ENCODE measurements at places on chromosomes 16 and 17.

GRCh38 chr16:12539185-12539929, 264.3 kb downstream of the CPPED1 start:
- peak; percentile 63 for DNase-seq

DNA sequence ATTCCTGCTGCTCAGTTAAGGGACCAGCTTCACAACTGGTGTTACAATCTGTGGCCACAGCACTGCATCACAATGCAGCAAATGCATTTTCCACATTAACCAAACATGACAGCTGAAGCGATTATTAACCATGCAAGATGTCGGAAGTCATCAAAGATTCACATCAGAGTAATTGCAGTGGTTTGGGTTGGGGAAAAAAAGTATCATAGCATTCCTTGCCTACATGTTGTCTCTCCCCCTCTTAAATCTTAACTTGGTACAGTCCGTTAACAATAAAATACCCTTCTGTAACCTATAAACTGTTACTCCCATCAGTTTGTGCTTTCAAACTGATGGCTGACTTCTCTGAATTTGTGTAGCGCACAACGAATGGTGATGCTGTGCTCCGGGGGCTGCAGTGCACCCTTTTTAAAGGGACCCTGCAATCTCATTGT, 51.6 kb downstream of the NUP93 start:
- DNase-seq: peak; percentile 18

DNA sequence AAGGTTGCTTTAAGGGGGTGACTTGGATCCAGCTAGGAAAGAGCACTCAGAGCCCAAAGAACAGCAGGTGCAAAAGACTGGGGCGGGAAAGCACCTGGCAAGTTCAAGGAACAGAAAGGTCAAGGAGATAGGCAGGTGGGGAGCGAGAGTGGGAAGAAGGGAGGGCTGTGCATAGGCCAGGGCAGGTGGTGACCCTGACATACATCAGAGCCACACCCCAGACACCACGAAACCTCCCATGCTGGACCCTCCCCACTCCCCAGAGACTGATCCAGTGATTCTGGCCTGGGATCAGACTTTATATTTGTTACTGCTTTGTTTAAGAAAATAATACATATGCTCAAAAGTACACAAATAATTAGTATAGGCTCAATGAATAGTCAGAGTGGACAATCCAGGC, 48.5 kb upstream of the RBFOX3 start:
- no peak for DNase-seq

GRCh38 chr16:21001262-21001661, 100.7 kb downstream of the LYRM1 start:
- DNase-seq: no peak

GRCh38 chr16:68480084-68480995, 32.0 kb upstream of the SMPD3 start:
- DNase-seq: no peak

- no peak for DNase-seq
Observed at GRCh38 chr17:6800422-6801027, 24.5 kb downstream of the FBXO39 start.

GRCh38 chr17:48856122-48856821, 25.4 kb downstream of the CALCOCO2 start:
- no peak for DNase-seq

DNA sequence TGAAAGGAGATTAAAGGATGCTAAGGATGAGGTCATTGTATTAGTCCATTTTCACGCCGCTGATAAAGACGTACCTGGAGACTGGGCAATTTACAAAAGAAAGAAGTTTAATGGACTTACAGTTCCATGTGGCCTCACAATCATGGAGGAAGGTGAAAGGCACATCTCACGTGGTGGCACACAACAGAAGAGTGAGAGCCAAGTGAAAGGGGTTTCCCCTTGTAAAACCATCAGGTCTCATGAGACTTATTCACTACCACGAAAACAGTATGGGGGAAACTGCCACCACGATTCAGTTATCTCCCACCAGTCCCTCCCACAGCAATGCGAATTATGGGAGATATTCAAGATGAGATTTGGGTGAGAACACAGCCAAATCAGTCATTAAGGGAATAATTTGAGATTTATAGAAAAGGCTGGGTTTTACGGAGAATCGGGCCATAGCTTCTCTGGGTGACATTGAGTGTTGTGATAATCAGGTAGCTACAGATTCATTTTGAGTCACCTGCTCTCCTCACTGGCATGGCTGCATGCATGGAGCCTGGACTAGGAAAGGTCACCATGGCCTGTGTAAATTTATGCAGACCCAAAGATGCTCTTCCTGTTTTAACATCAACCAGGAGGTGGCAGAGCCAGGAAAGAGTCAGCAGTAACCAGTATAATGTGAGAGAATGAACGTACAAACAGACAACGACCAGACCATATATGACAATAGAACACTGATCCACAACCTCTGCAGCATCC, 40.5 kb upstream of the DYNLRB2 start:
- no peak for DNase-seq

DNA sequence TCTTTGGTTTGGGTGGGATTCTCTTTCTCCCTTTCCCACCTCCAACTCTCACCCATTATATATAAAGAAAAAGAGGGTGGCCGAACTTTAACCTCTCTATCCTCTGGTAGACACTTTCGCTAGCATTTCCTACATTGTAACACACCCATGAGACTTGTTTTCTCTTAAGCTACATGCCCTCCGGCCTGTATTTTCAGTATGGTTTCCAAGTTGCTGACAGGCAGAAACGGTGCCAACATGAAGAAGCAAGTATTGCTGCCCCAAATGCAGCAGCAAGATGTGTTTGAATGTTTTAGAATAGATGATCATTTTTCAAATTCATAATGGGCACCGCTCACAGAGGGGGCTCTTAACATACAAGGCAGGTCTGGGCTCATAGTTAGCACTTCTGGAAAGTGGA, 18.7 kb upstream of the CYB5B start:
- no peak for DNase-seq

- DNase-seq: no peak
Observed at GRCh38 chr16:3797473-3797872, 80.1 kb upstream of the TRAP1 start.

- DNase-seq: no peak
Observed at GRCh38 chr17:42288803-42289610, 709 bp downstream of the STAT5A start.

DNA sequence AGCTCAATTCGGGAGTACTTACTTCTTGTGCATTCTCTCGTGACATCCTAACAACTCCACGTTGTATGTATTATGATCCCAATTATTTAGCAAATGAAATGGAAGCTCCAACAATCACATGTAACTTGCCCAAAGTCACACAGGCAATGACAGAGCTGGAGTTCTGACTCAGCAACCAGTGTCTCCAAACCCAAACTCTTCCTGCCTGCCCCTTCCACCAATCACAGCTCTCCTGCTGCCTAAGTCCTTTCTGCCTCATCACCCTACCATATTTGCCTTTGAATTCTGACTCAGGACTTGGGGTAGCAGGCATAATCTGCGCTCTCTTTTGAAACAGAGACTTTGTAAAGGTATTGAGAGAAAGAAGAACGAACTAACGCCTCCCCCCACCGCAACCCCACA, 245.2 kb upstream of the MAF start:
- DNase-seq: no peak

DNA sequence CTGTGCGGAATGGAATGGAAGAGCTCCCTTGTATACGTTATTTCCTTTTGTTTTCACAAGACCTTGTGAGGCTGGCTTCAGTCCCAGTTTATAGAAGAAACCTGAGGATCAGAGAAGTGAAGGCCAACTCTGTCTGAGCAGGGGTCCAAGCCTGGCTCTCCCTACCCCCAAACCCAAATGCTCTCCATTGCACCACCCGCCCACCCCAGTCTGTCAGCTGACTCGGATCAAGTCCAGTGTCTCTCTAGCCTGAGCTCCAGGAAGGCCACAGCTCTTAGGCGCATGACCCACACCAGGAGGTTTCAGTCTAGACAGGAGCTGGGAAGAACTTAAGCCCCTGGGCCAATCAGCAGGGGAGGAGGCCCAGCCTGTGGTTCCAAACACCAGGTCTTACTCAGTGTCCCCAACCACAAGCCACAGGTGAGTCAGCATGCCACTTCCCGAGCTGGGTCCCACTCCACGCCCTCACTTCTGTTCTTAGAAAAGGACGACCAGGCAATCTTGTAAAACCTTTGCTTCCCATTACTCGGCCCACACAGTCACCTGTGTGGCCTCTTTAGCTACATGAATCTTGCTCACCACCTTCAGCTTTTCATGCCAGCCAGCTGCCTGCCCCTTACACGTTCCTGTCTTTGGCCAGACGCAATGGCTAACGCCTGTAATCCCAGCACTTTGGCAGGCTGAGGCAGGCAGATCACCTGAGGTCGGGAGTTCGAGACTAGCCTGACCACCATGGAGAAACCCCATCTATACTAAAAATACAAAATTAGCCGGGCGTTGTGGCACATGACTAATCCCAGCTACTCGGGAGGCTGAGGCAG, 27.8 kb downstream of the TK2 start:
- DNase-seq: peak; percentile 97

GRCh38 chr16:7093511-7093910, 239.1 kb upstream of the RBFOX1 start:
- DNase-seq: no peak

GRCh38 chr16:962901-963814, 7.6 kb downstream of the LMF1 start:
- no peak for DNase-seq

GRCh38 chr17:64732336-64733006, 70.4 kb upstream of the SMURF2 start:
- DNase-seq: peak; percentile 85
